ENCODE measurements at places on chromosomes 4 and X.

DNA sequence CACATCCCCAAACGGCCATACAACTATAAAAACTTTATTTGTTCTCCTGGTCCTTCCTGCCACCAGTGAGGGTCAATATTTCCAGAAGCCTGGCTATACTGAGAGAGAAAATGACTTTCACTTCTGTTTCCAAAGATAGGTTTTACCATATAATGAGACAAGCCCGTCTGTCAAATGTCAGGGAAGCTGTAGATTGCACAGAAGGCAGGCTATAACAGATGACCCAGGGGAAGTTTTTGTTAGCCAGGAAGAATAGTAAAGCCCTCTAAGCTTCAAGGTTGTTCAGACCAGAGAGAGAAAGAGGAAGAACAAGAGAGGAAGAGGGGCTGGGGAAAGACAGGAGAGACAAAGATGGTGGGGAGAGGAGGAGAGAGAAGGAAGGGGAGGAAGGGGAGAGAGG is 217.5 kb downstream of the GBA3 start:
- no peak for DNase-seq

- DNase-seq, result no peak
These were observed 115.0 kb upstream of the LDB2 start for GRCh38 chr4:17013382-17014006.

GRCh38 chrX:40474205-40474626 is 106.6 kb upstream of the ATP6AP2 start:
- DNase-seq, result no peak

DNA sequence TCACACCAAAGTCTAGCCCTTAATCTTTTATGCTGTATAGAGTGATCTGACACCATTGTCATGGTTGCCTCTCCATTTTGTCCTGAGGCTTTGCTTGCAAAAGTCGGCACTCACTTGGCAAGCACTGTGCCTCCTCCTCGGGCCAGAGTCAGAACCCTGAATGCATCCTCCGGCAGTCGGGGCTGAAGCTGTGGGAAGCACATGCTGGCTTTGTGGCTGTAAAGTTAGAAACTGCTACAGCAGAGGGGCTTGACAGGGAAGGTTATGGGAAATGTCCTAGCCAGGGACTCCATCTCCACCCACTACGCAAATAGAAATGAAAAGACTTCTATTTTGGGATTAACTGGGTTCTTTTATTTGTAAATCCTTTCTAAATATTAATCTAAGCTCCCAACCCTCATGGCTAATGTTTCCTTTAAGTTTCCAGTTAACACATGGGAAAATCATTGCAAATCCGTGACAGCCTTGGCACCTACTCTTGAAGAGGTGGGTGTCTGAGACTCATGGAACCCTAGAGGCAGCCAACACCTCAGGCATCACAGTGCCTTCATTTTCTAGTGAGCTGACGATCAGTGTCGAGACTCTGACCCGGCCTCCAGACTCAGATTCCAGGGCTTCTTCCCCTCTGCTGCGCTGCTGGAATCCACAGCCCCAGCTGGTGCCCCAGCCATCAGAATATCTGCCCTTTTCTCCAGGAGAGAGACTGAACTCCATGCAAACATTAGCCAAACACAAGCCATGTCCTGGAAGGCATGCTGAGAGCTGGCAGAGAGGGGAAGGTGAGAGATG is 7.9 kb upstream of the CLDN24 start:
- DNase-seq, result no peak

GRCh38 chrX:138664016-138664415 is 47.5 kb downstream of the FGF13 start:
- no peak for DNase-seq

DNA sequence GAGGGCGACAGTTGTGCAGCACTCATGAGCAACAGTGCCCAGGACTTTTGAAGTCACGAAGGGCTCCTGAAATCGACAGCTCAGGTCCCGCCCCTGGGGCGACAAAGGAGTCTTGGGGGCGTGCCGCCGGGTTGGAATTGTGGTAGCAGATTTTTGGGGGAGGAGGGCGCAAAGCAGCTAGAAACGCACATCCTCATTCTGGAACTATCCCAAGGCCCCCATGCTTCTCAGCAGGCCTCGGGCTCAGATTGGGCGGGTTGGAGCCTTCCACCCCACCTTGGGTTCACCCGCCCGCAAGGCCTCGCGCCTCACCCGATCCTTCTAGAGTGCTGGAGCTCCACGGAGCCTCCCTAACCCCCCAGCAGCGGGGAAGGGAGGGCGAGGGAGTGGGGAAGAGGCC is 85.5 kb downstream of the HPRT1 start:
- DNase-seq, result no peak

- DNase-seq, result peak; percentile 33
These were observed 55.3 kb downstream of the SOD3 start for GRCh38 chr4:24850674-24851073.

GRCh38 chr4:100299046-100299840 is 109.0 kb upstream of the DDIT4L start:
- no peak for DNase-seq
